ENCODE measurements at places on chromosomes 6 and 20.

- no peak for DNase-seq
Observed at GRCh38 chr20:50715694-50716093, 15.7 kb upstream of the PARD6B start.

- DNase-seq, result no peak
Observed at GRCh38 chr20:23115822-23116221, 29.7 kb upstream of the CD93 start.

GRCh38 chr6:16413399-16413798 is 175.0 kb downstream of the GMPR start:
- DNase-seq, result peak; percentile 70

GRCh38 chr6:170212051-170212756 is 78.7 kb downstream of the DLL1 start:
- no peak for DNase-seq

DNA sequence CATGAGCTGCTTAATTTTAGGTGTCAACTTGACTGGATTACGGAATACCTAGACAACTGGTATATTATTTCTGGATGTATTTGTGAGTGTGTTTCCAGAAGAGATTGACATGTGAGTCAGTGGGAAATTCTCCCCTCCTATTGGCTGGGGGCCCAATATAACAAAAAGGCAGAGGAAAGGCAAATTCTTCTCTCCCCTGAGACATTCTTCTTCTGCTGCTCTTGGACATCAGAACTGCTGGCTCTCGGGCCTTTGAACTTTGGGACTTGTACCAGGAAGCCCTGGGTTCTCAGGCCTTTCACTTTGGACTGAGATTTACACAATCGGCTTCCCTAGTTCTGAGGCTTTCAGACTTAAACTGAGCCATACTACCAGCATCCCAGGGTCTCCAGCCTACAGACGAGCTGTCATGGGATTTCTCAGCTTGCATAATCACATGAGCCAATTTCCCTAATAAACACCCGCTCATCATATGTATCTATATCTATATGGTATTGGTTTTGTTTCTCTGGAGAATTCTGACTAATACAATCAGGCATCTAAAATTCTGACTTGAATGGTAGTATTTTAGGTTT is 7.6 kb upstream of the BTN3A3 start:
- DNase-seq, result no peak

GRCh38 chr20:33022289-33022688 is 9.2 kb upstream of the BPIFB6 start:
- DNase-seq, result no peak

- DNase-seq, result peak; percentile 51
Observed at GRCh38 chr6:151014404-151015100, 149.1 kb downstream of the MTHFD1L start.

DNA sequence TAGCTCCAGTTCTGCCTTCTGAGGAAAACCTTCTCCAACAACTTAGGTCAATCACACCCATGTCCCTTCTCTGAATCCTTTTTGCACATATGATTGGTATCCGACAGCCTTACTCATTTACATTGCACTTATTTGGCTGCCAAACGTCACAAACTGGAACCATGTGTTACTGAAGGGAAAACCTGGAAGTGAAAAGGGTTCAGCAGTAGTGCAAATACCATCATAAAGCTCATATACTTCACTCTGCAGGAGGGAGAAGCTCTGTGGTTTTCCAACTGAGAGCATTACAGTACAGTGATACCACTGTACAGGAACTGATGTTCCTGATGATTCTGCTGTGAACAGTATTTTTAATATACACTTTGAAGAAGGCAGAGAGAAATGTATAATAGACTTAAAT is 87.8 kb downstream of the SLC16A10 start:
- DNase-seq, result no peak

GRCh38 chr6:22910370-22910769 is 341.0 kb downstream of the HDGFL1 start:
- DNase-seq, result no peak

DNA sequence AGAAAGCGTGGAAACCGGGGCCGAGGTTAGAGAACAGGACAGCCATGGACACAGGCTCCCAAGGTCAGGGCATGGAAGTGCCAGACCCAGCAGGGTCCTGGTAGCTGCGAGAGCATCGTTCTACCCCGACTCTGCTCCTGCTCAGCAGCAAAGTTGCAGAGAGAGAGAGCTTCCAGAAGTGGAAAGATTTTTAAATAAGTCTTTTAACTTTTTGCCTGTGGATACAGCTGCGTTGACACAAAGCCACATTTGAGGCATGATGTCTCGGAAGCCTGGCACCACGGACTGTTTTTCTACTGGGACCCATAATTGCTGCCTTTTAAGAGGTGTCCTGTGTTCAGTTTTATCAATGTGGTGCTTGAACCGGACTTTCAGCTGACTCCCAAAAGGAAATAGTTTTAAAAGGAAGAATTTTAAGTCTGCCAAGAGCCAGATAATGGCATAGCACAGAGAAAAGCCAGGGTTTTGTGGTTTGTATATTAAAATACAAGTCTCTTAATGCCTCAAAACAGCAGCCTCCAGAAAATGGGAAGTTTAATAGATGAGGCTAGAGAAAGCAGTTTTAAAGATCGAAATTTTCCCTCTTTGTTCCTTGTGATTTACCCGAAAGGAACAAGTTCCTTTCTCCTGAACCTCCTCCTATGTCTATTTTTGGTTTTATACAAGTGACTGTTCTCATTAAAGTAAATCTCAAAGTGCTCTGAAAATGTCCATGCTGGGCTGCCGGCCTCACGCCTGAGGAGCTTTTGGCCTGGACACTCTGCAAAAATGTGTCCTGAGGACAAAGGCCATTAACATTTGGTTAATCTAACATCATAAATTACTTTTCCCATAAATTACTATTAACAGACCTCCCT is 91.5 kb downstream of the RIN2 start:
- DNase-seq, result no peak

DNA sequence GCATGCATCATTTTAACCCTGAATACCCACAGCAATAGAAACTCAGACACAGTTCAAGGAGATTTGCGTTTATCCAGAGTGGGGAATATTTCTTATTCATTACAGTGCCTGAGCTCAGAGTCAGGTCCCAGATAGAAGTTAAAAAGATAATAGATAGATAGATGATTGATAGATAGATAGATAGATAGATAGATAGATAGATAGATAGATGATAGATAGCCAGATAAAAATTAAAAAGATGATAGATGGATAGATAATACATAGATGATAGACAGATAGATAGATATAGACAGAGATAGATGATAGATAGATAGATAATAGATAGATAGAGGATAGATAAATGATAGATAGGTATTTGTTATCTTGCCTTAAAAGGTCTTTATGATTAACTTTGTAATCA is 184.7 kb downstream of the MYLK4 start:
- no peak for DNase-seq

DNA sequence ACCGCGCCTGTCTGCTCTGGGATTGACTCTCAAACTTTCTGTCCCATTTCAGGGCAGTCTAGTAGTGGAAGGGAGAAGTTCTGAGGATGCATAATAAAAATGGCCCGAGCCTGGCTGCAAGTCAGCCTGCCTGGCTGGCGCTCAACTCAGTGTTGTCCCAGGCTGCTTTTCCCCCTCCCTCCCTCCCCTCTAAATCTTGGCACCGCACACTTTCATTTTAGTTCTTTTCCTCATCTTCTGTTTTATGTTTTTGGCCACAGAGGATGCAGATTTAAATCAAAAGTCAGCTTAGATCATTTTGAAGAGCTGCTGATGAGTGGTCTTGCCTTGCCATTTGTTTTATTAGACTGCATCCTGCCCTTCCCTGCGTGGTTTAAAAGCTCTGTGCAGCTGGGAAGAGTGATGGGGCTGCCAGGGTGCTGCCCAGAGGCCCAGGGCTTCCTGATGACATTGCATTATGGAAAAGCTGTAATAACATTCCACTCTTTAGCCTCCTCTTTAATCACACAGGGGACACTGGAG is 6.5 kb upstream of the UQCC2 start:
- DNase-seq, result no peak

DNA sequence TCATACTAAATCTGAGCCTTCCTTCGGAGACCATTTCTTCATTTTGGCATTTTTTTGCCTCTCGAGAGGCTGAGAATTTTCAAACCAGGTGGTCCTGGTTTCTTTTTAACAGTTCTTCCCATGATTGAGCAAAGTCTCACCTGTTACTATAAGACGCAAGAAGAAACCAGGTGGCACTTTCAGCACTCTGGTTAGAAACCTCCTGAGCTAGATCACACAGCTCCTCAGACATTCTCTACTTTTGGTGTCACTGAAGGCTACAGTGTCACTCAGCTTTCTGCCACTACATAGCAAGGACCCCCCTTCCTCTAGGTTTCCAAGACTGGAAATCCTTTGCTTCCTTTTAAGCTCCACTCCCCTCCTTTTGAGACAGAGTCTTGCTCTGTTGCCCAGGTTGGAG is 7.3 kb downstream of the IFNGR1 start:
- no peak for DNase-seq

- no peak for DNase-seq
Observed at GRCh38 chr6:219641-220198, 72.6 kb upstream of the DUSP22 start.

GRCh38 chr20:49340161-49340966 is 62.5 kb upstream of the ZNFX1 start:
- DNase-seq, result no peak

- no peak for DNase-seq
Observed at GRCh38 chr20:36218380-36219064, 17.8 kb upstream of the AAR2 start.

DNA sequence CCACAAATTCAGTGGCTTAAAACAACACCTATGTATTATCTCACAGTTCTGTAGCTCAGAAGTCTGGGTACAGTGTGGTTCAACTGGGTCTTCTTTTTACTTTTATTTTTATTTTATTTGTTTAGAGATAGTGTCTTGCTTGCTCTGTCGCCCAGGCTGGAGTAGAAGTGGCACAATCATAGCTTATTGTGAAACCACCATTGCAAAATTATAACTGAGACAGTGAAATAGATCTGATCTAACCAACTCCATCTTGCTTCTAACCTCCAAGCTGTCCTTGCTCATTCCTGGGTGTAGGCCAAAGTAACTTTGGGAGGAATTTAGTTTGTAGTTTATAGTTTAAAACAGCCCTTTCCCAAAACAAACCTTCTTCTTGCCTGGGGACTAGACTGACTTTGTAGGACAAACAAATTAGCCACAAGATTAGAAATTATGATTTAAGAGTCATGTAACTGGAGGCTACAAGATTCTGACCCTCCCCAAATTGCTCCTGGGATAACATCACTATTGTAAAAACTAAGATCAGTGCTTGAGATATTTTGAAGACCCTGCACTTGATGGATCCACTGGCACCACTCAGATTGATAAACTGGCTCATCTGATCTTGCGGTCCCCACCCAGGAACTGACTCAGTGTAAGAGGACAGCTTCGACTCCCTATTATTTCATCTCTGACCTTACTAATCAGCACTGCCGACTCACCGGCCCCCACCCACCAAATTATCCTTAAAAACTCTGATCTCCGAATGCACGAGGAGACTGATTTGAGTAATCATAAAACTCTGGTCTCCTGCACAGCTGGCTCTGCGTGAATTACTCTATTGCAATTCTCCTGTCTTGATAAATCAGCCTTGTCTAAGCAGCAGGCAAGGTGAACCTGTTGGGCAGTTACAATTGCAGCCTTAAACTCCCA is 193.4 kb upstream of the CDYL start:
- no peak for DNase-seq

DNA sequence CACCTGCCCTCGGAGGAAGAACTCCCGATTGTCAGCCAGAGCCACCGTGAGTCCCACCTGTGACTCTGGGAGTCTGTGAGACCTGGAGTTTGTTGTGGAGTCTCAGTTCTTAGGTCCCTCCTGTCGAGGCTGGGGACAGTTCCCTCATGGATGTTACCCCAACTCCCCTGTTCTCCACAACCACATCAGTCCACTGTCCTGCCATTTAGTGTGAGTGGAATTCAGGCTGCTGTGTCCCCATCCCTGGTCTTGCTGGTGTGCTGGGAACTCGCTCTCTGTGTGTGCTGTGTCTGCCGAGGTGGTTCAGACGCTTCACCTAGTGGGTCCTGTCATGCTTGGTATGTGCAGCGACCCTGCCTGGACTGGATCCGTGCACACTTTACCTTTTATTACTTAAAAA is 163.2 kb downstream of the DTNBP1 start:
- no peak for DNase-seq

- no peak for DNase-seq
Observed at GRCh38 chr20:49320460-49320859, 42.6 kb upstream of the ZNFX1 start.

DNA sequence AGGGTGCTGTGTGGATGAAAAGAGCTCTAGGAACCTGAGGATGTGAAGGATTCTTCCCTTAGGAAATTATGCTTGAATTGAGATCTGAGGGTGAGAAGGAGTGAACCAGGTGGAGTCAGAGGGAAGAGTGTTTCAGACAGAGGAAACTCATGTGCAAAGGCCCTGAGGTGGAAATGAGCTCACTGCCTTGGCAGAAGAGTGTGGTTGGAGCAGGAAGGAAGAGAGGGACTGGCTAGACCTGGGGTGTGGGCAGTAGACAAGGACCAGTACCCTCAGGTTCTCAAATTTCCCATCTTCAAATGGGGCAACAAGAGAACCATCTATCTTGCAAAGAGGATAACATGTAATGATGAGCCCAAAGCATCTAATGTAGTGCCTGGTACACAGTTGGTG is 24.0 kb upstream of the GTSF1L start:
- DNase-seq, result no peak

DNA sequence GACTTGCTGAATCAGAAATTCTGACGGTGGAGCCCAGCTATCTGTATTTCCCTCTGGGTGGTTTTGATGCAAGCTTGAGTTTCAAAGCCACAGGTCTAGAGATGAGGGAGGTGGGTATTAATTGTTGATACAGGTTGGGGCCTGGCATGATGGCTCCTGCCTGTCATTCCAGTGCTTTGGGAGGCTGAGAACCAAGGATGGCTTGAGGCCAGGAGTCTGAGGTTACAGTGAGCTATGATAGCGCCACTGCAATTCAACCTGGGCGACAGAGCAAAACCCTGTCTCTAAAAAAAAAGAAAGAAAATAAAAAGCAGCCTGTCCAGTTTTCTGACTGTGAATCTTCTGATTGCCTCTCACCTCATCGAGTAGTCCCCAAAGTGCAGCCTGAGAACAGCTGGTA is 184.8 kb upstream of the SASH1 start:
- DNase-seq, result no peak

DNA sequence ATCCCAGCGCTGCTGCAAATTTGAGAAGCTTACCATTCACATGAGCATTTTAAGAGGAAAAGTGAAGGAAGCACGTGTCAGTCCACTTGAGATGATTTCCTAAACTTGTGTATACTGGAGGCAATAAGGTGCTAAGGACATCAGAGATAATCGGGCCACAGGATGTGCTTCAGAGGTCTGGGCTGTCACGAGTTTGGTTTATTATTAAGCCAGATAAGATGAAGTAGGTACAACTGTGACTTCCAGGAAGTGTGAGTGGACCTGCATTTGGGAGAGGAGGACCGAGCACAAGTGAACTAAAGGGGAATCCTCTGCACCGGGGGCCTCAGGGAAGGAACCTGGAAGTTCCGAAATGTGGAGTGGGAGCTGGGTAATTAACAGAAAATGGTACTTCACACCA is 1.4 kb downstream of the SAMD5 start:
- DNase-seq, result no peak

DNA sequence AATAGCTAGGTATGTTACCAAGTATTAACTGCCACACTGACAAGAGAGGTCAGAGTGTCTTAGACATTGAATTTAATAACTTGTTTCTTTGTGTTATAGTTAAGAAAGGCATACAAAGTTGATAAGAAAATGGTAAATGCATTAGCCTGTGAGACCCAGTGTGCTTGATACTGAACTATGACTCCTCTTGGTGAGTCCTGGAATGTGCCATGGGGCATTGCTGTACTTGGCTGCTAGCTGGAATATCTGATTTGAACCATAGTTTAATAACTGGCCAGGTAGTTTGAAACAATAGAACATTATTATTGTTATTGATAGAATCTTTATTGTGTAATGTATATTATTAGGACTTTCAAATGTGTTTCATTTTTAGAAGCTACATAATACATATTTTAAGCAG is 70.0 kb downstream of the ZFAND3 start:
- no peak for DNase-seq
